ENCODE measurements at places on chromosomes 12 and 14.
A peak's percentile ranks its signal among the peaks of the same experiment; 100 is the strongest.

DNA sequence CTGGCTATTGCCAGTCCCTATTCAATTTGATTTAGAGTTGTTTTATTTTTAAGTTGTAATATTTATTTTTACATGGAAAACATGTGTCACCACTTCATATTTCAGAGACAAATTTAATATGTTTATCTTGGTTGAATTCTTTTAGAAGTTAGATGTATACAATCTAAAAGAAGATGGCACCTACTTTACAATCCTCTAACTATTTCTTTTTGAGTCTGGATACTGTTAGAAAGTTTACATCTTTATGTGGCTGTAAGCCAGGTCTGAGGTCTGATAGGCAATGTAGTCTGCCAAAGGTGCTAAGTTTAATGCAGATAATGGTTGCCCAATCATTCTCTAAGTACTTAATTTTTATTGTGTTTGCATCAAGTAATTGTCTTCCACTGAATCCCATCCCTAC lies 7.2 kb upstream of the LMO3 start:
- no peak for DNase-seq

DNA sequence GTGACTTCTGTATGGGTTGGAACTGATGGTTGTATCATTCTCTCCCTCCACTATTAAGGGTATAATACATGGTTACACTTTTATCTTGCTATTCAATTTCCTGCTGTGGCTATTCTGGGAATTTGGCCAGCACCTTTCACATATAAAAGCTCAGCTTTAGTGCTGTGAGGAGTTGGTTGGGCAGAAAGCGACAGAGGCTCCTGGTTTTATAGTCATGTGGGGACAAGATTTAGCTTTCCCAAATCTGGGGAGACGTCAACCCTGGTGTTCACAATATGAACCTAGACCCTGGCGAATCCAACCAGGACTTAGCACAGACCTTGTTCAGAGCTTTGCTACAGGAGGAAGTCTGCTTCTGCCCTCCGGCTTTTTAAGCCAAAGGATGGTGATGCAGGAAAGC lies 36.5 kb downstream of the FOS start:
- DNase-seq, result no peak

DNA sequence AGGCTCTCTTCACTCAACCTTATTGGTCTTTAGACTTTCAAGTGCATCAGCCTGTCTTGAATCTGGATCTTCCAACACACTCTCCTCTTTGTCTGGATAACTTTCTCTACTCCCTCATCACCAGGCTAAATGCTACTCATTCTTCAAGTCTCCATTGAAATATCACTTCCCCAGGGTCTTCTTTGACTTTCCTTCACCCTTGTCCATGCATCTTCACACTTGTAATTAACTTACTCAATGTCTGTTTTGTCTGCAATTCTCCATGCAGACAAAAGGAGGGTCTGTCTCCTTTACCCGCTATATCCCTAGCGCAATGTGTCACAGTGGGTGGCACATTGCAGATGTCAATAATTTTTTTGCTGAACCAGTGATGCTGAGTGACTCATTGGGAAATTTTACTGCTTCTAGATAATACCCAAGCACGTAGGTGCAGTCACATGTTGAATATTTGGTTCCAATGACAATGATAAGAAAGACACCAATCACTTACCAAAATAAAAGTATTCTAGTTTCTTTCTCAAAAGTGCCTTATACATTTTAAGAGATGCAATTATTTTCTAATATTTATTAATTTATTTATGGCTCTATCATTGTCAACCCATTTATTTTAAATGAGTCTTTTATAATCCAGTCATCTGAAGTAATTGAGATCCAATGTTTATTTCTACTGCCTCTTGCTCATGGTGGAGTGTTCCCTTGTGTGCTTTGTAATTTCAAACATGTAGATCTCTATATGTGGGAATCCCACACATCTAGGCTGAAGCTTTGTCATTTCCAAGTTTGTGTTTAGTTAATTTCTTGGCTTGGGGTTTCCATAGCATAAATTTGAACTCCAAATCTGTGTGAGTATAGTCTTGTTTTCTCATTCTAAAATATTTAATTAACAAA lies 21.7 kb upstream of the RFC5 start:
- DNase-seq, result no peak

- DNase-seq, result no peak
These were observed 14.5 kb upstream of the PSMD9 start for GRCh38 chr12:121874071-121874470.

DNA sequence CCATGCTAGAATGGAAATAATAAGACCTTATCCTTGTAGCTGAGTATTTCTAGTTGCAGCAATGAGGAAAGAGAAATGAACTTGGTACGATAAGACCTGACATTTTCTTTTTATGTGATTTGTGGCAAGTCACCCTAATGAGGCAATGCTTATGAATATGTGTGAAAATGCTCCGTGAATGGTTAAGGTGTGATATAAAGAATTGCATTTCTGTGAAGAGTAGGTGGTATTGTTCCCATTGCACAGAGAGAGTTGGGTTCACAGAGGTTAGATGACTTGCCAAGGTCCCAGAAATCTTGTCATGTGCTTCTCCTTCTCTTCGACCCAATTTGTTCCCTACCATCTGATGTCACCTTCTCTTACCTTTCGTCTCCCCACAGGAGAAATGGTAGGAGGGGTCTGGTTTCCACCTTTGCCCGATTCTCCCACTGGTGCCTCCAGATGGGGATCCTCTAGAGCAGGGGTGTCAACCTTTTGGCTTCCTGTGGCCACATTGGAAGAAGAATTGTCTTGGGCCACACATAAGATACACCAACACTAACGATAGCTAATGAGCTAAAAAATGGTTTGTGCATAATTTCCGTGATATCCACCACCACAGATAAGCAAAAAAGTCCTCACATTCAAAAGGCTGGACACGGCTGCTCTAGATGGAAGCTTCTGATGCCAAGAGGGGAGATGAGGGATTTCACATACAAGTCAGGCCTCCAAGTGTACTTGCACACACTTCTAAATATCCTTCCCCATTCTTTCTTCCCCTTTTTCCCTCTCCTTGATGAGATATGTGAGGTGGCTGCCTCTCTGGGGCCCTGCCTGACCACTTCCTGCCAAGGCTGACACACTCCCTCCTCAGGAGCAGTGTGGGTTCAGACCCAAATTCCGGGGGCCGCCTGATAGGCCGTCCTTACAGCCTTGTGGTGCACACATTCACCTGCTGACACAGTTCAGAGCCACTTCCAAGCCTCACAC lies 96.1 kb downstream of the PLXNC1 start:
- no peak for DNase-seq

DNA sequence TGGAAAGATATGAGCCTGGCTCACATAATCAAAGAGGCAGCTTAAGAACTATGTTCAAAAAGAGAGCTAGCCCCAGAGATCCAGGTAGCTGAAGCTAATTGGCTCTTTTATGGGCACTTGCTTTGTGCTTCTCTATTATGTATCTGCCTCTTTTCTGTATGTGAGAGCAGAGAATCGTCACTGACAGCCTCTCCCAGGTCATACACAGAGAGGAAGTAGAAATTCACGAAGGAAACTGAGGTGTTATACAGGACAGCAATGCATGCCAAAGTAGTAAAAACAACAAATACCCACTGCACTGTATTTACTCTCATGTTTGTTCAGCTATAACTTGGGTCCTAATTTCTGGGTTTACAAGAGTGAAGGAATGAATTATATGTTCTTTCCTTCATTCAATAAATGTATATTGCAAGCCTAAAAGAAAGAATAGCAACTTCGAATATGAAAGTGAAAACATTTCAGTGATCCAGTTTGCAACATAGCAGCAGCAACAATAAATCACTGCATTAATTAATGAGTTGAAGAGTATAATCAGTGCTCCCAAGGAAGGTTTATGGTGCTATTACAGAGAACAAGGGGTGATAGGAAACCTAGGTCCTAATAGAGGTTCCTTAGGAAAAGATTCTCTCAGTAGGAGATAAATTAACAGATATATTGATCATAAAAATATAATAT lies 47.1 kb upstream of the ATXN7L3B start:
- DNase-seq, result no peak

DNA sequence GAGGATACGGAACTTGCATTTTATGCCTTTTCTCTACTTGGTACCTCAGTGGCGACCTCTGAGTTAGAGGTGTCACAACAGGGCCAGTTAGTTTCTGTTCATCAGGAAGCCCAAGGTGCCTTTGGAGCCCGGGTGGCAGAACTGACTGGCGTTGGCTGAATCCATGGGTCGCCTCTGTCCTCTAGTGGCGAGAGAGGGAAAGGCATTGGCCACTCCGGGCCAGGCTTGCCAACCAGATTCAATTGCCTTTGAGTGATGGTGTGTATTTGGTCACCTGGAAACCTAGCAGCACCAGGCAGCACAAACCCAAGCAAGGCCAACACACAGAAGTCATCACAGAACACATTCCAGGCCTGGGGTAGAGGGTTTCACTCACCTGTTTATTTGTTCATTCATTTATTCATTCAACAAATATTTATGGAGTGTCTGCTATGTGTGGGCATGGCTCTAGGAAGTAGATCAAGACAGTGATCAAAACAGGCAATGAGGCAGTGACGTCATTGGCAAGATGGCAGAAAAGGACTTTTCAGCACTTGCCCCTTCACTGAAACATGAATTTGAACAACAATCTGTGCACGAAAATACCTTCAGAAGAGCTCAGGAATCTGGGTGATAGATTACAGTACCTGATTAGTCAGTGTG lies 40.5 kb upstream of the KCNA5 start:
- peak; percentile 70 for DNase-seq

GRCh38 chr14:73623504-73624054 lies 11.3 kb downstream of the ACOT6 start:
- no peak for DNase-seq

GRCh38 chr14:77849711-77850110 lies 49.8 kb downstream of the ADCK1 start:
- DNase-seq, result no peak

DNA sequence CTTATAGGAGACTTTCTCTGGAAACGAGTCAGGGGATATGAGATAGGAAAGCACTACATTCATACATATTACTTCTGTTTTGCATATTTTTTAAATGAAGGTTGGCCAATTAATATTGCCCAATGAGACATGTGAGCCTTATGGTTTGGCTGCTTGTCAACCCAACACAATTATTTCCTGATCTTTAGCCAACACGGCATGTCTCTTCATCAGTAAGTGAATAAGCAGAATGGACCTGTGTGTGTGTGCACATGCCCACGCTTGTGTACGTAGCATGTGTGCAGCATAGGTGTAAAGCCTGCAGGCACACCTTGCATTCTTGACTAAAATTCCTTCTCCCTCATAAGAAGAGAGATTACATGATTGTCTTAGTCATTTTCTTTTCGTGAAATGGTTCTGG lies 88.3 kb downstream of the STON2 start:
- peak; percentile 39 for DNase-seq

- no peak for DNase-seq
These were observed 40.1 kb downstream of the FBXL14 start for GRCh38 chr12:1553987-1554982.

DNA sequence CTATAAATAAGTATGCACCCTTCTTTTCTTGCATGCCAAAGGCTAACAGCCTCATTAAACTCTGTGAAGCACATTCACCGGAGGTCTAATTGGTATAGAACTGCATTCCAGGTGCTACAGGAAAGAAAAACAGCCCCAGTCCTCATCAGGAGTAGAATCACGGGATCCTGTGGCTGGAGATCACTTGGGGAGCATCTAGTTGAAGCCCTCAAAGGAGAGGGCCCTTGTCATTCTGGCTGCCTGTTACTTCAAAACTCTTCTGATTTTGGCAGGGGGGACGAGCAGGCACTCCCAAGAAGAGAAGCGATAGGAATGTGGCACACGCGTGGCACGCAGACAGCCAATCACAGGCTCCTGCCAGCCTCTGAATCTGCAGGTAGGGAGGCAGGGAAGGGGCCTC lies 154.4 kb downstream of the TTC7B start:
- no peak for DNase-seq
